ENCODE measurements at places on chromosomes 16 and 17.
A peak's percentile ranks its signal among the peaks of the same experiment; 100 is the strongest.

- no peak for DNase-seq
- H3K4me3 ChIP-seq = no peak overlapping the region
- H3K4me1 ChIP-seq = peaks cover 42% of the 10 kb centered on the region
- H3K27me3 ChIP-seq = no peaks in the 10 kb centered on the region
- H3K27ac ChIP-seq = no peak overlapping the region
These were observed 38.4 kb downstream of the HIC1 start for GRCh38 chr17:2093349-2093748.

GRCh38 chr17:70563281-70563820, 394.0 kb downstream of the KCNJ2 start:
- H3K4me1 ChIP-seq = peaks cover 28% of the 10 kb centered on the region
- no peak for DNase-seq
- H3K27ac ChIP-seq = peak overlapping the region; percentile 70
- H3K36me3 ChIP-seq = no peaks in the 10 kb centered on the region
- H3K27me3 ChIP-seq = no peaks in the 10 kb centered on the region
- no peak overlapping the region for H3K4me3 ChIP-seq

- no peak overlapping the region for H3K27ac ChIP-seq
- no peaks in the 10 kb centered on the region for H3K27me3 ChIP-seq
- no peak for DNase-seq
These were observed 11.3 kb downstream of the CORO7 start for GRCh38 chr16:4404967-4405696.

DNA sequence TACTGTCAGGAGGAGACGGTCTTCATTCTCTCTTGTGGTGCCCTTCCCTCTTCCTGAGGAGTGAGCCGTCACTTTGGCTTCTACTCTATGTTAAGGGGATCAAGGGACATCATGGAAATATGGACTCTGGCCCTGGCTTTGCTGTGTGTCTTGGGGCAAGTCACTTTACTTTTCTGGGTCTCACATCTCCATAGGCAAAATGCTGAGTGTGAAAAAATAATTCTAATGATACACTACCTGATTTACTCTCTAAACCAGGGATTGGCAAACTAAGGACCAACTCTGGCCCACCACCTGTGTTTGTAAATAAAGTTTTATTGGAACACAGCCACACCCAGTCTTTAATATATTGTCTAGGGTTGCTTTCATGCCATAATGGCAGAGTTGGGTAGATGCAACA, 548.7 kb upstream of the CDH5 start:
- DNase-seq = no peak
- no peak overlapping the region for H3K4me3 ChIP-seq
- H3K36me3 ChIP-seq = no peaks in the 10 kb centered on the region

- no peak overlapping the region for H3K4me3 ChIP-seq
- no peak overlapping the region for H3K27ac ChIP-seq
- no peaks in the 10 kb centered on the region for H3K36me3 ChIP-seq
- DNase-seq = no peak
These were observed 4.3 kb upstream of the STAT5A start for GRCh38 chr17:42284024-42284369.

DNA sequence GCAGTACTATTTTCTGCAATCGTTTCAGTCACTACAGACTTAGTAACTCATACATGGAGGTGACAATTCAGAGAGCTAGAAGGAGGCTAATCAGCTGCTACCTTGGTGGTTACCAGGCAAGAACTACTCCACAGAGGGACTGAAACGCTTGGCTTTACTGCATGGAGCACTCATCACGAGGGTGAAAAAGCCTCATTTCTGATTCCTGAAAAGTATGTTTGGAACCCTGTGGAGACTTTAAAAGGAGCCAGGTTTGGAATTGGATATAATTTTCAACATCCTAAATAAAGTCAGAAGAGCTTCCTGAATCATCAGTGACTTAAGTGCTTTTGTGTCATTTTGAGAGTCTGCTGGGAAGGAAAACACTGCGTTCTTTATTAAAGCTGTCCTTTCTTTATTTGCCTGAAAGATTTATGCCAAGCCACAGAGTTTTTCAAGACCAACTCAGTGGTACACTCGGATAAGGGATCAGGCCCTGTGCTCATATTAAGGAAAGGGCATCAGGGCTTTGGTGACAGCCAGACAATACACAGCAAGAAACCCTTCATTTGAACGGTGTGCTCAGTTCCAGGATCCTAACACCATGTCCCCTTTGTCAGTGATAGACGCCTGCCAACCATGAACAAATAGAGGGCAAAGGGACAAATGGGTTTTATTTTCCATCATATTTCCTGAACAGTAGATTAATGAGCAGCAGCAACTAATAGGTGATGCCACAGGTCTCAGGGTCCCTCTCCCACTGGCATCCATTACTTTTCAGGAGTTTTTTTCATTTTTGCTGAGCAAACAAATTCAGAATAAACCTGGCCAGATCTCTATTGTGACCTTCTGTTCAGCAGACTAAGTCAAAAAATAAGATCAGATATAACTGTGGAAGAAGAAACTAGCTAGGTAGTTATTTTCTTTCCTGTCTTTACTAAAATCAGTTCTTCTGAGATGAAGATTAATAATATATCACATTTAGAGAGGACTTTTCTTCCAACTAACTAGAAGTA, 80.5 kb upstream of the CLEC18B start:
- H3K36me3 ChIP-seq = peaks cover 16% of the 10 kb centered on the region
- DNase-seq = no peak
- H3K27me3 ChIP-seq = no peaks in the 10 kb centered on the region
- H3K4me3 ChIP-seq = no peak overlapping the region
- H3K4me1 ChIP-seq = peaks cover 15% of the 10 kb centered on the region

DNA sequence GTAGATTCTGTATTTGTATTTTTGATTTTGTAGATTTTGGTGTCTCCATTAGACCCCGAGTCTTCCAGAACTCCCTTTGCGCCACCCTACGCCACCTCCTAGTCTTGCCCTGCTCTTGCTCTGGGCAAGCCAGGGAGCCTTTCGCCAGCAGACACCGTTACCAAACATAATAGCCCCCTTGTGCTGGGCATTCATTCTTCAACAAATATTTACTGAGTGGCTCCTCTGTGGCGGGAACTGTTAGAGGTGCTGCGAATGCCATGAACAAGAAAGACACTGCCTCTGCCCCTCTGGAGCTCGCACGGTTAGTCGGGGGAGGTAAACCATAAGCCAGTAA, 841 bp upstream of the GPT2 start:
- peaks cover 37% of the 10 kb centered on the region for H3K4me1 ChIP-seq
- peak overlapping the region; percentile 95 for H3K4me3 ChIP-seq
- no peak for DNase-seq
- peak overlapping the region; percentile 91 for H3K27ac ChIP-seq
- H3K36me3 ChIP-seq = no peaks in the 10 kb centered on the region

DNA sequence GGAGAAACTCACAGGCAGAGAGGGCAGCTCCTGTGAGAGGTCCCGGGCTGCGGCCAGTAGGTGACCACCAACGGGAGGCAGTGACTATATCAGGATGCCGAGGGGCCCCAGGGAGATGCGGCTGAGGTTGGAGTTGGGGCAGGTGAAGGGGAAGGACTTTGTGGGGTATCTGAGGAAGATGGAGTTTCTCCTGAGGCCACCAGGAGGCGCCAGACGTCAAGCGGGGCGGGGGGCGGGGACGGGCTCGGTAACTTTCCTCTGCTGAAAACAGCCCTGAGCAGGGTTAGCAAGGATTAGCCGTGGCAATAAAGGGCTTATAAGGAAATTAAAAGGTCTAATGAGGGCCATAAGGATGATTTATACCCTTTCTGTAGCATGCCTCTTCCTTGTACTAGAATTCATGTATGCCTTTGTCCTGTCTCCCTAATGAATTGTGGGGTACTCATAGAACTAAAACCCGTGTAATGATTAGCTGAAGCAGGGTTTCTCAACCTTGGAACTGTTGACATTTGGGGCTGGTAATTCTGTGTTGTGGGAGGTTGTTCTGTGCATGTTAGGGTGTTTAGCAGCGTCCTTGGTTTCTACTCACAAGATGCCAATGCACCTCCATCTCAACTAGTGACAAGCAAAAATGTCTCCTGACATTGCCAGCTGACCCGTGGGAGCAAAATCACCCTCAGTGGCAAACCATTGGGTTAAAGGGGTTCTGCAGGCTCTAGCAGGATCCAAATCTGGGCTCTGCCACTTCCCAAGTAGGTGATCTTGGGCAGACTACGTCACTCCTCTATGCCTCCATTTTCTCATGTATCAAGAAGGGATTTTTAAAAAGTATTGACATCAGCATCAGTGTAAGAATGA, 74.8 kb upstream of the GRIN2A start:
- no peaks in the 10 kb centered on the region for H3K36me3 ChIP-seq
- H3K4me3 ChIP-seq = no peak overlapping the region
- H3K4me1 ChIP-seq = no peaks in the 10 kb centered on the region
- H3K27ac ChIP-seq = no peak overlapping the region

GRCh38 chr16:19238406-19238805, 47.1 kb upstream of the CLEC19A start:
- H3K27ac ChIP-seq = no peak overlapping the region
- H3K36me3 ChIP-seq = no peaks in the 10 kb centered on the region
- no peak overlapping the region for H3K4me3 ChIP-seq
- no peaks in the 10 kb centered on the region for H3K27me3 ChIP-seq
- DNase-seq = no peak

GRCh38 chr17:11901931-11902330, 95.3 kb downstream of the ZNF18 start:
- H3K36me3 ChIP-seq = no peaks in the 10 kb centered on the region
- H3K4me1 ChIP-seq = no peaks in the 10 kb centered on the region
- H3K4me3 ChIP-seq = no peak overlapping the region
- DNase-seq = no peak
- H3K27ac ChIP-seq = no peak overlapping the region

DNA sequence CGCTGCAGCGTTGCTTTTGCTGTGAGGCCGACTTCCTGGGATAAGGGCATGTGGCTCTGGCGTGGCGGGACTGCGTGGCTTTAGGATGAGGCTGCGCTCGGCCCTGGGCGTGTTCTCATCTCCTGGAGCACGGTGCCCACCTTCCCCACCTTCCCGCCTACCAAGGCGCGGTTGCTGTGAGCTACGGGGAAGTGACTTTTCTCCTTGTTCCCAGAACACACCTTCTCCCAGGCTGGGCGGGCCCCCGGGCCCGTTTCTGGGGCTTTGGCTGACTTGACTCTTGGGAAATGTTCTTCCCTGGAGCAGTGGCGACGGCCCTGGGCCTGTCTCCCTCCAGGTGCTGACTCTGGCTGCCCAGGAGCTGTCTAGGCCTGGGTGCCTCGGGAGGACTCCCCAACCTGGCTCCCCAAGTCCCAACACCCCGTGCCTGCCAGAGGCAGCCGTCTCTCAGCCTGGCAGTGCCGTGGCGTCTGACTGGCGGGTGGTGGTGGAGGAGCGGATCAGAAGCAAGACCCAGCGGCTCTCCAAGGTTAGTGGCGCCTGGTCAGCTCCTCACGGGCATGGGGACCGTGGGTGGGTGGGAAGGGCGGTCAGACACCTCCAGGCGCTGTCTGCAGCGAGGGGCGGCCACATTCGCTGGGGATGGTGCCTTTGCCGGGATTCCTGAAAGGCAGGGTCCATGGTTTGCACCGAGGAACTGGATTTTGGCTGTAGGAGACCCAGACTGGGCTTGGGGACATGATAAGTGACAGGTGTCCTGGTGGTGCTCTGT, 12.1 kb downstream of the TELO2 start:
- H3K4me3 ChIP-seq = no peak overlapping the region
- H3K27me3 ChIP-seq = no peaks in the 10 kb centered on the region
- H3K36me3 ChIP-seq = peaks cover 12% of the 10 kb centered on the region

GRCh38 chr17:48997103-48997826, at the start of gene IGF2BP1:
IGF2BP1 (plus strand) TSS chr17:48997385; CDS start chr17:48997746, 361 bp downstream.
- H3K27me3 ChIP-seq = peaks cover 32% of the 10 kb centered on the region
- H3K36me3 ChIP-seq = no peaks in the 10 kb centered on the region
- peak within 1 kb of the TSS; percentile 95 for H3K27ac ChIP-seq
- peak within 1 kb of the TSS; percentile 93 for H3K4me3 ChIP-seq
- H3K4me1 ChIP-seq = peaks cover 45% of the 10 kb centered on the region

DNA sequence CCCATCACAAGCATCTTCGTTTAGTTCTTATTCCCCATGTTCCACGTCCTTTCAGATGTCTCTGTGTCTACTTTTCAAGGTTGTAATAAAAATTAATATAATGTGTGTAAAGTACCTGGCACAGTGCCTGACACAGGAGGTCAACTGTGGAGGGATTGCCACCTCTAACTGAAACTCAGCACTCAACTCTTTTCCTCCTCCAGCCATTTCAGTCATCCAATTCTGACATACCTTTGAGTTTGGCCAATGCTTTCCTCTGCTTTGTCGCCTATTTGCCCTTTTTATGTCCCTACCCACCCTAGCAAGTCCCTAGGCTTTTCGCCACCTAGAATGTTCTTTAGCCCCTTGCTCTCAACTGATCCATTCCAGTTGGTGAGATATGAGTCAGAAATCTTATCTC, 1.6 kb downstream of the UBE2Z start:
- H3K36me3 ChIP-seq = peaks cover 25% of the 10 kb centered on the region
- no peak for DNase-seq
- H3K27me3 ChIP-seq = no peaks in the 10 kb centered on the region

DNA sequence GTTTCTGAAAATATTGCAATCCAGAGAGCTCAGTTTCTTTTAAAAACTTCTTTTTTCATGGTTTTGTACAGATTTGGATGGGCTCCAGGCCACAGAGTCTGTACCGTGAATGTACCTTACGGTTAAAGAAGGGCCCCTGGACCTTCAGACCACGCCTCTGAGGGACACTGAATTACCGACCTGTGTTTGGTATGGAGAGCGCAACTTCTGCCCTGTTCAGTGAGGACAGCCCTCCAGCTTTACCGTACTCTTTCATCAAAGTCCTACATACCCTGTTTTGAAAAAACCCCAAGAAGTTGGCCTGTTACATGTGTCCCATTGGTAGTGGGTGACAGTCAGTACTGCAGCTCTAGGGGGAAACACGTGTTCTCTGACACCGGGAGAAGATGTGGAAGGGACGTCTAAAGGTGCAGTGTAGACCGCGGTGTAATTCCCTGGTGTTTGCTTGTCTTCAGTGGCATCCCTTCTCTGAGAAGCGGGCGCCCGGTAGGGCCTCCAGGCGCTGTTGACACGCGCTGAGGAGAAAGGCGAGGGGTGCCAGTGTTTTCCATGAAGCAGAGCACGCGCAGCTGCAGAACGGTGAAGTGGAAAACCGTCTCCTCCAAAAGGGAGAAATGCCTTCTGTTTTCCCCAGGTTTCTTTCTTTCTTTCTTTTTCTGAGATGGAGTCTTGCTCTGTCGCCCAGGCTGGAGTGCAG, 6.2 kb downstream of the PGS1 start:
- no peak for DNase-seq
- H3K4me1 ChIP-seq = peaks cover 80% of the 10 kb centered on the region
- peaks cover 12% of the 10 kb centered on the region for H3K36me3 ChIP-seq
- H3K27me3 ChIP-seq = no peaks in the 10 kb centered on the region
